ENCODE measurements at places on chromosomes 7 and 10.
A peak's percentile ranks its signal among the peaks of the same experiment; 100 is the strongest.

DNA sequence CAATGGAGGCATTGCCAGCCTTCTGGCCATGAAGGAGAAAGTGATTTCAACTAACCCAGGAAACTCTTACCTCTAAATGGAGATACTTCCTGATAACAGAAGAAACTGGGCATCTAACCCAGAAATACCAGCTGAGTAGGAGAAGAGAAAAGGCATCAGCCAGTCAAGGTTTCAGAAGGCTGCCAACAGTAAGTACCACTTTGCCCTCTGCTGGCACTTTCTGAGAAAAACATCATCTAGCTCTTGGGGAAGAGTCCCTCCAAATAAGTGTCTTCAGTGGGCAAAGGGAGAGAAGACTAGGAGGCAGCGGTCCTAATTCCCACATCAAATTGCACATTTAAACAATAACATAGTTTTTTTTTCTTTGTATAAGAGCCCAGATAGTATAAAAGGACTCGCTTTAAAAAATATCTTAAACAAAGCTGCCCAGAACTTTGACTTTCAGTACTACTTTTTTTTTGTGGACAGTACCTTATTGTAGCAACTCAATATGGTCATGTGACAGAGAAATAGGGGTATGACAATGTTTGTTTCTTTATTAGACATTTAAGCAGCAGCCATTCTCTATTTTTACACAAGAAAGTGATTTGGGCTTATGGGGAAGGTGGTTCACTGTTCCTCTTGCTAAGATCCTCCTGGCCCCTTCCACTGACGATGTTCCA is 157.3 kb downstream of the CTTNBP2 start:
- DNase-seq: peak; percentile 56

- DNase-seq: no peak
Observed at GRCh38 chr7:103799298-103799697, 190.2 kb downstream of the RELN start.

- no peak for DNase-seq
Observed at GRCh38 chr10:92184977-92185376, 105.9 kb downstream of the CPEB3 start.

GRCh38 chr10:31905586-31905985 is 23.0 kb downstream of the ARHGAP12 start:
- no peak for DNase-seq

DNA sequence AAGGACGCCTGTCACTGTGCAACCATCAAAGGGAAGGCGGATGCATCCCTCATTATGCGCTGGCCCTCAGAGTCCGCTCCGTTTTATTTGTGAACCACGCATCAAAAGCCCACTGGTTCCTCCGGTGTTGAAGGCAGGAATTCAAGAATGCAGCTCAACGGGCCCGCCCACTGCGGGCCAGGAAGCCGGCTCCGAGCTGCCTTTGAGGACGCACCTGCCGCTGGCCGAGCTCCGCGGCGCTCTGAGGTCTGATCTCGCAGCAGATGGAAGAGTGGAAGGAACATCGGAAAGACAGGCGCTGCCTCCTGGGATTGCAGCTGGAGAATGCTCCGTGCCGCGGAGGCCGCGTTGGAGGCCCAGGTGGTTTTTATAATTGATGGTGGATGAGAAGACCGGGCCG is 56.9 kb upstream of the ADGRA1 start:
- no peak for DNase-seq

DNA sequence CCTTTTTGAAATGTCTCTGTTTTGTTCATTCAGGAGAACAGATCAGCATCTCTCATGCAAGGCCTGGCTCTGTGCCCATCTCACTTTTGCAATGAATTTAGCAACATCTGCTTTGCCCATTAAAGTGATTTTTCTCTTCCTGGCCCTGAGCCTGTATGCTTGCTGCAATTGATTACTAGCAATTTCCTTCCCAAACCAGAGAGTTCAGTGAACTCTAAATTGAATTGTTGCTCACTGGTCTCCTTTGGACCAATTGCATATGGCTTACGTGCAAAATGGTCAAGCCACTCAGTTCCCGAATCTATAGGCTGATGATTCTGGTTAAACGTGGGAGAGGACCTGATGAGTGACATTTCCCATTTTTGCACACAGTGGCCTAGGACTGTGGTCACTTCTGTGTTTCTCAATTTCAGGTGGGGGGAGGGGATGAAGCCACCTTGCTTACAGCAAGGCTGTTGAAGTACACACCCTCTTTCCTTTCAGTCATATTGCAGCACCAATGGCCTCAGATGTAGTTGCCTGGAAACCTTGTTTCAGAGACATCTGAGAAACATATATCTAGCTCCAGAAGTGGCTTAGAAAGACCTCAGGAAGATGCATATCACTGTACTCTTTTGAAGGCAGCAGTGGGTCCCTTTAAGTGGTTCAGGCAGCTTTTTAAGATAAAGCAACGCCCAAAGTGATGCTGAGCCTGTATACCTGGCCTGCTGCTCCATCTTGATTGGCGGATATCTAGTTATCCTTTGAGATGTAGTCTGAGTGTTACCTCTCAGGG is 201.4 kb downstream of the PTEN start:
- DNase-seq: peak; percentile 84

GRCh38 chr7:102284891-102285539 is 1.7 kb upstream of the SH2B2 start:
- no peak for DNase-seq

GRCh38 chr7:2978408-2978807 is 65.3 kb downstream of the CARD11 start:
- DNase-seq: no peak

DNA sequence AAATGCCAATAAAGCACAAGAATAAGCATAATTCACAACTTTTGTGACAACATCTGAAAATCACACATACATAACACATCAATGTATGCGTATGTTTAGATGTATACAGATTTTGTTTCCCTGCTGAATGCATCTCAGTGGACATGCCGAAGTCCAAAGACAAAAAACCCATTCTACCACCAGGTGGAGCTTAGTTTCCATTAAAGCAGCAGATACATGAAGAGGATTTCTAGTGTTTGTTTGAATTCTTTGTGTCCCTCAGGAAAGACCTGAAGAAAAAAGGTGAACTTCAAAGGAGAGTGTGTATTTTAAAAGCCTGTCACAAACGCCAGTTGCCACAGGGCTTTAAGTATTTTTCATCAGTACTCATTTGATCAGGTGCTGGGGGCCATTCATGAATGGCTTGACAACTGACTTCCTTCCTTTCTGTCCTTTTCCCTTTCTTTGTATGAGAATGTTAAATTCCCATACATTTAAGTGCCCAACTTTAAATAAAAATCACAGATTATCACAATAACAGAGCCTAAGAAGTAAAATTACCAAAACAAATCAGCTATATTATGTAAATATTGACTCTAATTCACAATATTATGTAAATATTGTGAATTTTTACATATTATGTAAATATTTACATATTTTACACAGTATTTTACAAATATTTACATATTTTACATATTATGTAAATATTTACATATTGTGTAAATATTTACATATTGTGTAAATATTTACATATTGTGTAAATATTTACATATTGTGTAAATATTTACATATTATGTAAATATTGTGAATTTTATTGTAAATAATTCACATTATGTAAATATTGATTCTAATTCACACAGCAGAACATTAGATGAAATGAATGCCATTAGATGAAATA is 343.0 kb downstream of the CRPPA start:
- DNase-seq: peak; percentile 68

GRCh38 chr10:50447691-50448090 is 176.1 kb downstream of the SGMS1 start:
- no peak for DNase-seq

- DNase-seq: no peak
Observed at GRCh38 chr7:141597966-141598365, 46.8 kb downstream of the AGK start.
